ENCODE measurements at places on chromosomes 11 and 22. TPM values are rescaled to one million over a fixed set of nuclear protein-coding genes. Genes with fewer than 3 reads are reported as not detected.

The DCHS1 gene
- 89.7 TPM for total RNA-seq

DNA sequence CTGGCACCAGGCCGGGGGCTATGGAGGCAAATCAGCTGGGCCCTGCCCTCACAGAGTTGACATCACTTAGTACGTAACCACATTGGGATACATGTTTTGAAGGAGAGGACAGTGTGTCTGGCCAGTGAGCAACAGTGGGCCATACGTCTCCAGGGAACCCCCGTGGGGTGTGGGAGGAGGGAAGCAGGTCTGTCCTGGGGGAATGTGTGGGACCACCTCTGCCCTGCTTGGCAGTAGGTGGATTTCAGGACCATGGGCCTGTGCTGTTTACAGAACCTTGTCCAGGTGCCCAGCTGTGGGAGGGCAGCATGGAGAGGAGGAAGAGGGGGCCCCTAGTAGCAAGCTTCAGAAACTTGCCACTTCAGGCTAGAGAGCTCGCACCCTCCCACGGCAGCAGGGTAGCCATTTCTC lies 21.0 kb downstream of the P2RY2 start:
- no peak for DNase-seq

The ACRV1 gene
- not detected for total RNA-seq

DNA sequence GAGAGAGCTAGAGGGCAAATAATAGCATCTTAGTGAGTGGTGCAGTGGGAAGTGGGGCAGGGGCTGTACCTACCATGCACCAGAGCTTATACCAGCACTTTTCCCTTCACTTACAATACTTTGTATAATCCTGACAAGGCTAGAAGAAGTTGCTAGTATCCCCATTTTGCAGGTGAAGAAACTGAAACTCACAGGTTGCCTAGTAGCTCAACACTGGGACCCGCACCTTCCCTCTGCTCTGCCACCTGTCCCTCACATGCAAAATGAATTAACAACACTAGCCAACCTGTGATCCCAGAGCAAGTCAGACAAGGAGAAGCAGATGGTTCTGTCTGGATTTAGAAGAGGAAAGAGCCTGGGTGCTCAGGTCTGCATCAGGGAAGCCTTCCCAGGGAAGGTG lies 510.4 kb downstream of the BUD13 start:
- no peak for DNase-seq

- DNase-seq, result no peak
These were observed 17.7 kb downstream of the MGAT3 start for GRCh38 chr22:39474351-39475111.

The PATZ1 gene
- total RNA-seq, result 20.4 TPM

- no peak for DNase-seq
These were observed 26.9 kb downstream of the MRPL16 start for GRCh38 chr11:59783632-59784090.

The APOA4 gene
- total RNA-seq, result not detected

The NAALAD2 gene
- total RNA-seq, result 0.92 TPM

DNA sequence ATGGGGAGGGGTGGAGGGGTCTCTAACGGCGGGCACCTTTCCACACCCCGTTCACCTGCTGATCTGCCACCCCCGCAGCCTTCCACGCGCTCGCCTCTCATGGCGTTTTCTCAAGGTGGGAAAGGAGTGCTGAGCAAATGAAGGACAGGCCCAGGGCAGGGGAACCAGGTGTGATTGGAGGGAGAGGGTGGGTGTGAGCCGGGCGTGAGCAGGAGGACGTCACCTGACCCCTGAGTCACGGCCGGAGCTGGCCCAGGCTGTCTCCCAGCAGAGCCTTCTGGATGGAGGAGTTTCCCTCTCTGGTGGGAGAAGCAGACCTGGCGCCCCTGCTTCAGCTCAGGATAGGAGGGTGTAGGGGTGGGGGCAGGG lies 14.0 kb upstream of the ARHGAP8 start:
- DNase-seq, result no peak

- no peak for DNase-seq
These were observed 15.2 kb downstream of the ELMOD1 start for GRCh38 chr11:107606141-107606540.

- no peak for DNase-seq
These were observed 450.8 kb downstream of the SOX6 start for GRCh38 chr11:15905366-15906104.

The CDC42BPG gene
- total RNA-seq, result 0.64 TPM

DNA sequence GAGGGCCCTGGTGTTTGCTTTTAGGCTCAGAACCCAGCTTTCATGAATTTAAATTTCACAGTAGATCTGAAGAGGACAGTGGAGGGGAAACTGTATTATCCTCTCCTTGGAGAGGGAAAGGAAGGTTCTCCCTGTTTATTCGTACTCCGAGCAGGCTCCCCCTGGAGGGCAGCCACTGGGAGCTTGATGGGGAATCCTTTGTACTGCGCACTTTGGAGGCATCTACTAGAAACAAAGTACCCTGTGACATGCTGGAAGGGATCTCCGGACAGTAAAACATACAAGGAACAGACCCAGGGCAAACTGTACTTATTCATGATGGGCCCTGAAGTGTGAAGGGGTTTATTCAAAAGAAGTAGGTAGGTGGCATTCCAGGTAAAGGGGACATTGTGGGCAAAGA lies 27.2 kb downstream of the NAV2 start:
- no peak for DNase-seq

The SERHL2 gene
- 1.4 TPM for total RNA-seq

GRCh38 chr11:103364687-103365086 lies 255.5 kb downstream of the DYNC2H1 start:
- DNase-seq, result no peak

DNA sequence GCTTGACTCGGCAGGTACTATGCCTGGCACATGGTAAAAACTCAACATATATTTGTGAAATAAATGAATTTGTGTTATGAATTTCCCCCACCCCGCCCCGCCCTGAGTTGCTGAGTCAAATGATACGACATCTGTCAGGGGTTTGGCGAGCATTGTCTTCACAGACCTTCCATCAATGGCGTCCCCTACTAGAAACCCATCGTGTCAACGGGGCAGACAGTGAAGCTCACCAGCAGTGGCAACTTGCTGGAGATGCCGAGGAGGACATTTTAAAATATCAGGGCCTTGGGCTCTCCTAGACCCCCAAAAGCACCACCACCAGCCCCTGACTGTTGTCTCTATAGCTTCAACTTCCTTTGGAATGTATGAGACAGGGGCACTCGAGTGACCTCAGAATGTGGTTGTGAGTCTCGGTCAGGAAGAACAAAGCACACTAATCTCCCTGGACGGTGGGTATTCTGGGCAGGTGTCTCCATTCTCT lies 761 bp upstream of the NXF1 start:
- no peak for DNase-seq

DNA sequence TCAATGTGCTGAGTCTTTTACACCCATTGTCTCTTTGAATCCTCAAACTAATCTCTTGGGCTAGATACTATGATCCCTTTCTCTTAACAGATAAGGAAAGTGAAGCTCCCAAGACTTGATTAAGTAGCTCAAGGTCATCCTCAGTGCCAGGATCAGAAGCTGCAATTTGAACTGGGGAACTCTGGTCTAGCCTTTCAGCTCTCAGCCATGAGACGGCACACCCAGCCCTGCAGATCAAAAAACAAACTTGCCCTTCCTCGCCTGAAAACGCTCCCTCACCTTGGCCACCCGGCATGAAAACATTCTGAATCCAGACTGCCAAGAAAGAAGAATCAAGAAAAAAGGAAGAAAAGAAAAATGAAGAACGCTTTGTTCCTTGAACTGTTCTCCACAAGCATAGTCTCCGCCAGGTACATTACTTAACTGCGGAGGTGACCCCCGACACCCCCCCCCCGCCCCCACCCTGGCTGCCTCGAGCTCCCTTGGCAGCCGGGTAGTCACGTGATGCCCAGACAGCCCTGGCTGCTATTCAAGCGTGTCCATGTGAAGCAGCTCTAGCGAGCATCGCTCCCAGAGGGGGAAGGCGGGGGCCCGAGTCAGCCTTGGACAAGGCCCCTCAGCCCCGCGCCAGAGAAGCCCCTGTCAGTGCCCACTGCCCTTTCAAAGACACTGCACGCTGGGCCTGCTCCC lies 451.2 kb downstream of the MIAT start:
- no peak for DNase-seq

- no peak for DNase-seq
These were observed 7.6 kb upstream of the KCTD17 start for GRCh38 chr22:37043828-37044538.

GRCh38 chr11:128299132-128299726 lies 288.1 kb downstream of the ETS1 start:
- no peak for DNase-seq

DNA sequence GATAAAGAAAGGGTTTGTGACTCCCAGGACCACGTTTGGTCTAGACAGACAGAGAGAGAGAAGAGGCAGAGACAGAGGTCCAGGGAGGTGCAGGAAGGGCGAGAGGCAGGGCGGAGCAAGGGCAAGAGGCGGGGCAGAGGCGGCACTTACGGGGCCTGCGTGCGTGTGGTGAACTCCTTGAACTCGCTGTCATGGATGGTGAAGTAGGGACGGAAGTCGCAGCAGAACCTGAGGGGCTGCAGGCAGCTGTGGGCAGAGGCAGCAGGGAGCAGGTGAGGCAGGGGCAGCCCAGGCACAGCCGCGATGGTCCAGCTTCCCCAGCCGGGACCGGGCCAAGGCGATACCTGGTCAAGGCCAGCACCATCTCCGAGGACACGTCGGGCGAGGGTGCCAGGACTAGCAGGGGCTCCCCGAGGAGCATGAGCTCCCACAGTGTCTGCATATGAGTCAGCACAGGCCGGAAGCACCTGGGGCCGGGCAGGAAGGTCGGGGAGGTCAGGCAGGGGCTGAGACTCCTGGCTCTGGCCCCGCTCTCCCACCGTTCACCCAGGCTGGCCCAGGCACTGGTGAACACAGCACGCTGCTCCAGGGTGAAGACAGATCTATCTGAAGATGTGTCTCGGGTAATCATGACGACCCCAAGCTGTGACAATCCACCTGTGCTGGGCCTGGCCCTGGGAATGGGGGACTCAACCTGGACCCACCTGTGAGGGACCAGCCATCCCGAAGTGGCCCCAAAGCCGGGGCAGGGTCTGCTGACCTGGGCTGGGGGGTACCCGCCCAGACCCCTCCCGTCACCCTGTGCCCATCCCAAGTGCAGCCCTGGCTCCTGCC lies 7.2 kb upstream of the PLXNB2 start:
- no peak for DNase-seq

DNA sequence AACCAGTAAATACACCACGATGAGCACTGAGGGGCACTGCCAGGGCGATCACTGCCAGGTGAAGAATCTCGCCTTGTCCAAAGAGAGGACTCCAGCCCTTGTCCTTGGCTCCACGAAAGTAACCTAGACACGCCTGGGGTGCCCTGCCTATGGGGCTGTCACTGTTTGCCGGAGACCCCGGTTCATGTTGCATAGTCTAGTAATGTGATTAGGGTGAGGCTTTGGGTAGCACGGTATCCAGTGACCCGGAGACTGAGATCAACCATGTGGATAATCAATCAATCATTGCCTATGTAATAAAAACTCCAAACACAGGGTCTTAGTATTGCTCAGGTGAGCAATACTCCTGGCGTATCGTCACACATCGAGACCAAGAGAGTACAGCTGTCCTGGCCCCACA lies 59.2 kb upstream of the BID start:
- no peak for DNase-seq

The XKR3 gene
- total RNA-seq, result not detected

DNA sequence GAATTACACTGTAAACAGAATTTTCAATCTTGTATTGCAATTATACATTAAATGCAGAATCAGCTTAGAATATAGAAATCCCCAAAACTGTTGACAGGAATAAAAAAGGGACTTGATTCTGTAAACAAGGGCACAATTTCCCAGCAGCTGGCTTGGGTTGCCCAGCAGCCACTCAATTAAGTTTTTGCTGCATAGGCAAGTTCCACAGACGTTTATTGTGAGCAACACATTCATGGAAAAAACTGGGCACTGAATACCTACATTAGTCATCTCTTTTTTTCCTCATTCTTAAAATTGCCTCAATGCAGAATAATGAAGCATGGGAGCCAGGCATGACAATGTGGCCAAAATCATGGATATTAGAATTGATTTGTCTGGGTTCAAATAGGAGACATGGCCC lies 421.8 kb upstream of the ANO5 start:
- no peak for DNase-seq

- peak; percentile 29 for DNase-seq
These were observed 13.2 kb upstream of the SHISAL1 start for GRCh38 chr22:44325718-44326490.

GRCh38 chr11:74687237-74688023 lies 43.8 kb downstream of the CHRDL2 start:
- DNase-seq, result no peak

DNA sequence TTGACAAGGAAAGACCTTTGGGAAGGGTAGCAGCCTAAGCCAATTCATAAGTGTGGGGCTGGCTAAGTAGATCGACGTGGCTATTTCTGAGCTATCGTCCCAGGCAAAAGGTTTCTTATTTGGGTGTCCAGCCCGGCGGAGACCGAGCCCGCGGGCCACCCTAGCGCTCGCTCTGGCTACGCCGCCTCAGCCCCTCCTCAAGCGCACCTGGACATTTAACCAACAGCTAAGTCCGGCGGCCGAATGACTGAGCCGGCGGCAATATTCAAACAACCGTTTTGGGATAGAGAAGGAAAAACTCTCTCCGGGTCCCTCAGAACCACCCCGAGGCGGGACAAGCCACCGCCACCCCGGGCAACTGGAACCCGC lies 457 bp downstream of the RNF141 start:
- no peak for DNase-seq

The BARX2 gene
- not detected for total RNA-seq

DNA sequence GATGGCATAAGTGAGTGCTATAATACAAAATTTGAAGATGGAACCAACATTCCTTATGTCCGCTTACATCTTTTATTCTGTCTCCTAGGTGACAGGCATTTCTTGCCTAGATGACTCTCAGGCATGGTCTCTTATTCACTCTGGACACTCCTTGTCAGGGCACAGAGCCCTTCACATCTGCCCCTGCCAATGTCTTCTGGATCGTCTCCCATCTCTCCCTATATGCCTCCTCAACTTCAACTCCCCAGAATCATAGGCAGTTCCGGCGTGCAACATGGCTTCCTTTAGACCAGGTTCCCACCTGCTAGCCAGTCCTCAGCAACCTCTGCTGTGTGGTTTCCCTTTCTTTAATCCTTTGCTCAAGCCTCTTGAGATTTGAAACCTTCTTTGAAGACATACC lies 300.9 kb downstream of the TENM4 start:
- no peak for DNase-seq

GRCh38 chr11:27241311-27242122 lies 121.5 kb downstream of the CCDC34 start:
- DNase-seq, result no peak

DNA sequence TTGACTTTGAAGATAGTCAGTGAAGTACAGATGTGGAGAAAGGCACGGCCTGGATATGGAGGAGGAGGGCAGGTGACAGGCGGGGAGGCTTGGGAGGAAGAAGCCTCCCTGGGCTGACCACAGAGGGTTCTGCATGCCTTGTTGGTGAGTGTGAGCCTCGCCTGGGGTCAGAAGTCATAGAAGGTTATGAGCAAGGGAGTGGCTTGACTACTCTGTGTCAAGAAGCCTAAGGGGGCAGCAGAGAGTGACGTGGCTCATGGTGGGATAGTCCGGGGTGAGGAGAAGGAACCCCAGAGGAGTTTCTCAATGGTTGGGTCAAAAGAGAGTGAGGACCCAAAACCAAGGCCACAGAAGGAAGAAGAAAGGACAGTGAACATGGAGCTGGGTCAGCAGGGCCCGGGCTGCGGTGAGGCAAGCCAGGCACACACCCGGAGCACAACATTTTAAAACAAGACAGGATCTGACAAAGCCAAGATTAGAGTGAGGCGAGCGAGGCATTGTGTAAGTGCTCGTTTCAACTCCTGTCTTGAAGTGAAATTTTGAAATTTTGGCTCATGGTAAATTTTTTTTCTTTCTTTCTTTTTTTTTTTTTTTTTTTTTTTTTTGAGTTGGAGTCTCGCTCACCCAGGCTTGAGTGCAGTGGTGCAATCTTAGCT lies 31.9 kb downstream of the PDGFB start:
- DNase-seq, result no peak

- no peak for DNase-seq
These were observed 55.2 kb upstream of the PHF21A start for GRCh38 chr11:46176421-46176820.
